ENCODE measurements at places on chromosomes 3 and 15.

DNA sequence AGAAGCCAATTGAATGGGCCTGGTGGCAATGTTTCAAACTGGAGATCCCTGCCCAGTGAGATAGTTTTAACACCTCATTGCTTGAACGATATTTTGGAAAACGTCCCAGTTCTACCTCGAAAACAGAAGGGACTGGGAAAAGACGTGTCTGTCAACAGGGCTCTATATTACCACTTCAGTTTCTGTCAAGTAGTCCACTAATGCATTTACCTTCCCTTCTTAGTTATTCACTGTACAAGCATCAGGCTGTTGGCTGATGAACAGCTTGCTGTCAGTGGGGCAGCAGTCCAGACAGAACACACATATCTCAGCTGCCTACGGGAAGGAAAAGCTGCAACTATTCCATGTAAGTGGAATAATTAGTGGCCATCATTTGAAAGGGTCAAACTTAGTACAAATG is 794.7 kb upstream of the GBE1 start:
- no peak for DNase-seq

GRCh38 chr3:186931532-186932280 is 1.4 kb downstream of the ST6GAL1 start:
- DNase-seq: no peak

GRCh38 chr15:66933932-66934867 is 131.2 kb upstream of the SMAD3 start:
- no peak for DNase-seq

DNA sequence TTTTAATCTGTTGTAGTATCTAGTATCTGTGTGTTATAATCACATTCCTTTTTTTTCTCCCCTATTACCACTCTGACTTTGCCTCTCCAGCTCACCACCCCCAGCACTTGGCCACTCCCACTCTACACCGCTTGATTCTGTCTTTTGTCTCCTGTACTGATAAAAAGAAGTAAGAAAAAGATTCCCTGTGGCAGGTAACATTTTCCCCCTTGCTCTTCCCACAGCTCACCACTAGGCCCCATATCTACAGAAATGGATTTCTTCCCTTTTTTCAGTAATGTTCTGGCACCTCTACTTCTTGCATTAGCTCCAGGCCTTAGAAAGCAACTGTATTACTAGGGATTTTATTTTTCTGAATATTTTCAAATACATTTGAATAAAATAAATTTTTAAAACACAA is 25.6 kb downstream of the KCNH8 start:
- DNase-seq: no peak

DNA sequence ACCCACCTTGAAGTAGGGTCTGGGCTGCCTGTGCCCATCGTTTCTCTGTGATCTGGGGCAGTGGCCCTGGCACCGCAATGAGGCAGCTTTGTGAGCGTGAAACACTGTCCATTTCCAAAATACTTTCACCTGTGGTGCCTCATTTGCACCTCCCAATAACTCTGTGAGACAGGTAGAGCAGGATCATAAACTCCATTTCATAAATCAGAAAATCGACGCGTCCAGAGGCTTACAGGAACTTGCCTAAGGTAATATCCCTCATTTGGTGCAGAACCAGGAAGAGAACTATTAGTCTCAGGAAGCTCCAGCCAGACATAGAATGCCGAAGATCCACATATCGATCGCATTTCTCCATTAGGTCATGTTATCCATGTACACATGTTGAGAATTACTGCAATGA is 38.2 kb upstream of the SEMA4B start:
- no peak for DNase-seq

DNA sequence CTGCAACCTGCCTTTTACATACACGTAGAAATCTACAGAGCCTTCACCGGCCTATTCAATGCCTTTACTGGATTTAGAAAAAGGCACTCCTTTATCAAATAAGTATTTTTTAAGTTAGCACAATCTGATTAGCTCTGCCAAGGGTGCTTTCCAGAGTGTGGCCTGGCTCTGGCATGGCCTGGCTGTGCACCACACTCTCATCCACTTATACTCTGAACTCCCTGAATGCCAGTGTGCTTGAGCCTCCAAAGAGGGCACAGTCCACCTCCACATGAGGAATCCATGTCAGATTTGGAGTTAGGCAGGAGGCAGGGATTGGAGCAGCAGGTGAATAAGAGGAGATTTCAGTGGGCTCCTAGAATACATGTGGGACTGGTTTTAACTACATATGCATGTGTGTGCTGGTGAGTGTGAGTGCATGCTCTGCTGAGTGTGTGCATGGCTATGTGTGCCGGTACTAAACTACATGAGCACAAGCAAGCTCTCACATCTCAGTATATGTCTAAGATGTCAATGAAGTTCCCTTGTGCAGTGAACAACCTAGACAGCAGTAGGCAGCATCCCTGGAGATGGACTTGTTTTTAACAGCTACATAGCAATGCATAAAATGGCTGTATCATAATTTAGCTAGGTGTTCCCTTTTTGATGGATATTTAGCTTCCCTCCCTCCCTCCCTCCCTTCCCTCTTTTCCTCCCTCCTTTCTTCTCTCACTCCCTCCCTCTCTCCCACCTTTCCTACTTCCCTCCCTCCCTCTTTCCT is 17.8 kb upstream of the ZFAND6 start:
- DNase-seq: no peak

Data from right renal cortex interstitium (tissue), 3 donors.